ENCODE measurements at places on chromosomes 1 and 21.

DNA sequence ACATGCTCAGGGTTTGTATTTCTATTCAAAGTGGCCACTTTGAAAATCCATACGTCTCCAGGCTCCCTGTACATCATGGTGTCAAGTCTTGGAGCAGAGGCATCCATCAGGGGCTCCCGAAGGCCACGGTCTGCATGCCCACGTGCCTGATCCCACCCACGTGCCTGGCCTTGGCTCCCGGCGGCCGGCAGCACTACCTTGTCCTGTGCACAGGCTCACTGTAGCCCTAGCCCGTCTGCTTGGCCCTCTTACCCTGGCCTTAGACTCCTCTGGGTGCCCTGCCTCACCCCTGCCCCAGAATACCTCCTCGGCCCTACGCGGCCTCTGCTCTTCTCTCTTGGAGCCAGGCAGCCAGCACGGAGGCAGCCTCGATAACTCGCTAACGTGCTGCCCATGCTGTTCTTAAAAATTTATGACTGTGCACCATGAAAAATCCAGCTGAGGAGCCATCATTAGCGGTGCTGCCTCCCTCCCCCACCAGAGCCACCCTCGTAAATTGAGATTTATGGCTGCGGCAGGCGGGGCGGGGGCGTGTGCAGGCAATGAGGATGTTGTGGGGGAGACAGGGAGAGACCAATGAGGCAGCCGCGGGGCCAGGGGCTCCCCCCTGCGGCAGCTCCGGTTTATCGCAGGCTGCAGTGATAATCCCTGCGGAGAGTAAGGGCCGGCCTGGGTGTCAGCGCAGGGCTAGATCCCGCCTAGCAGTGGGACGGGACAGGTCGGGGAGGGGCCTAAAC lies 24.6 kb downstream of the DMAP1 start:
- DNase-seq: peak; percentile 34

DNA sequence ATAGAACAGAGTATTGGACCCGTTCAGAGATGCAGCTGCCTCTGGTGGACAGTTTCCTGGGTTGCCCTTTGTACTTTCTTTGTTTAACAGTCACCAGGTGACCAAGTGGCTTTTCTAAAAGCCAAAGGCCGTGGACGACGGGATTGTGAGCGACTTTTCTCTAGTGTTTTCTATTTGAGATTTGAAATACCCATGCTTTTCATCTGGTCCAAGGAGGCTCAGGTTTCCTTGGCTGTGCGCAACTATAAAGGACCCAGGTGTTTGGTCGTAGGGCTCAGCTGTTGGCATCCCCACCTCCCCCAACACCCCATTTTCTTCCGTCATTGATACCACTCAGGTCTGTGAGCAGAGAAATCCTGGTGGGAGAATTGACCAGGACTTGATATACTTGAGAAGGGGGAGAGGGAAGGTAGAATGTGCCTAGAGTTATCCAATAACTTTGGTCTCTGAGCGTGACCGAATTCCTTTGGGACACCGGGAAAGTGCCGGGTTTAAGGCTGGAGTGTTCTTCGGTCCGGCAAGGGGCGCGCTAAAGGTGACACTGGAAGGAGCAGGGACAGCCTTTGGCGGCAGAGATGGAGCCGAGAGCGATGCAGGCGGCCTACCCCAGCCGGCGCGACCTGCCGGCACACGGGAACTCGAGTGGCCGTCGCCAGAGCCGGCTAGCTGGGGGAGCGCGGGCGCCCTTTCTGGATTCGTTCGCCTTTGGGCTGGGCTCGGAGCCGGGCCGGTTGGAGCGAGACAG lies 83.4 kb upstream of the BMP8A start:
- no peak for DNase-seq

- DNase-seq: no peak
Observed at GRCh38 chr1:53769780-53770179, 30.8 kb upstream of the GLIS1 start.

DNA sequence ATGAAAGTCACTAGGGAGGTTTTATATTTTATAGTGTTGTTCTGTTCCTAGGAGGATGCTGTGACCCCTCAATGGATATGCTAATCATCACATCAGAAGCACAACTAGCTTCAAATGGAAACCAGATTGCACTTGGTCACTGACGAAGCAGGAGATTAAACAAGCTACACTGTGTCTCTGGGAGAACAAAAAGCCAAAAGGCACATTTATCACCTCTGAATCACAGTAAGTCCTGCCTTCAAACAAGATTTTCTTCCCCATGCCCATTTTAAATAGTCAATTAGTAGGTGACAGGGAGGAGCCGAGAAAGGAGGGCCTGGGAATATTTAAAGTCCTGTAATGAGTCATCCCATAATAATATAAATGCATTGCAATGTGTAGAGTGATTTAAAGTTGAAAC lies 38.1 kb downstream of the RGS2 start:
- no peak for DNase-seq

- no peak for DNase-seq
Observed at GRCh38 chr1:229024528-229025130, 246.3 kb upstream of the RAB4A start.

DNA sequence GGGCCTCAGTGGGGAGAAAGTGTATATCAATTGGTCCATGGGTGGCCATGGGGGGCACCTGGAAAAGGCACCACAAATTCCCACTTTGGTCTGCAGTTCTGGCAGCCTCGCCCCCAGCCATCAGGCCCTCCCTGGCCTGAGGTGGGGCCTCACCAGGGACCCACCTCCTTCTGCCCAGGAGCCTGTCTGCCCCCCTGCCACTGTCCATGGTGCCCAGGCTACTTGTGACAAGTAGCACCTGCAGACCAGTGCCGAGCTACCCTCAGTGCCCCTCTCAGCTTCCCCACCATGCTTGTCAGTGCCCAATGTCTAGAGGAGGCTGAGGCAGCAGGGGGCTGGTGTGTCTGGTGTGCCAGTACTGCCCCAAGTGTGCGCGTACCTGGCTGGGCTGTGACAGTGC lies 87.1 kb upstream of the PAXBP1 start:
- no peak for DNase-seq

DNA sequence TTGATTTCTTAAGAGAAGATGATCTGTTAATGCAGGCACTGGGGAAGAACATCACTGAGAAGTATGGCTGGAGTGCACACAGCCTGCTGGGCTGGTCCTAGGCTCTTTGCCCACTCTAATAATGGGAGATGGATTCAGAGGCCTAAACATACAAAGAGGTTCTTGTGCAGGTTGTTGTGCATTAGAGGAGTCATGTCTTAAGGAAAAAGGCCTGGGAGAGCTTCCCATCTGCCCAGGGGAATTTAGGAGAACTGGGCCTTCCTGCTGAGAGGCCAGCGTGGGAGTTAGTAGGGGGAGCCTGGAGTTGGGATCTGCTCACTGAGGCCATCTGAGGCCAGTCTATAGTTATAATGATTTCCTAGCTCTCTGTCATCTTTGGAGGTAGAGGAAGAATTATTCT lies 126.7 kb downstream of the TLR5 start:
- DNase-seq: no peak

GRCh38 chr21:36310016-36310415 lies 10.0 kb upstream of the MORC3 start:
- peak; percentile 32 for DNase-seq

DNA sequence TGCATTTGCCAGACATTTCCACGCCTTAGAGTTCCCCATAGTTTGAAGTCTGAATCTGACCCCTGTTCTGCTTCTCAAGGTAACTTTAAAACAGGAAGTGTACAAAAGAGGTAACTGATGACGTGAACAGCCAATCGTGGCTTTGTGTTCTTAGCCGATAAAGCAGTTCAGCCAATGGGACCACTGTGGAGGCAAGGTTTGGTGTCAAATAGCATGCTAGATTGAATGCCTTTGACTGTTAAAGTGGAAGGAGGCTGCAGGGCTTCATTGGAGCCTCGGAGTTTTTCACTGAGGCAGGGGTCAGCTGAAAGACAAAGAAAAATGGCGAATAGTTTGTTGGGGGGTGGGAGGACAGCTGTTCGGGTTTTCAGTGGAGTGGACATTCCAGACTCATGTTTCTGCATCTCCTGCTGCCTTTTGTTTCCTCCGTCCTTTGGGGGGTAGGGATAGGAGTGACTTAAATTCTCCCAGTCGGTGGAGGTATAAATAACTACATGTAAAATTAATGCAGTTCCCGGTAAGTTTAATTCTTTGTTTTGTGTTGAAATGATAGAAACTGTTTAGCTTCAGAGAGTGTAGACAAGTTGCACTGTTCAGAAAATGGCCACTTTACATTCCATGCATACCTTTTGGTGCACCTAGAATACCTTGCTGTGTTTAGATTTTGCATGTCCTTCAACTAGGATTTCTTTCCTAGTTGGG lies 17.7 kb downstream of the NFYC start:
- peak; percentile 14 for DNase-seq

- no peak for DNase-seq
Observed at GRCh38 chr1:158830074-158830677, 975 bp upstream of the MNDA start.

DNA sequence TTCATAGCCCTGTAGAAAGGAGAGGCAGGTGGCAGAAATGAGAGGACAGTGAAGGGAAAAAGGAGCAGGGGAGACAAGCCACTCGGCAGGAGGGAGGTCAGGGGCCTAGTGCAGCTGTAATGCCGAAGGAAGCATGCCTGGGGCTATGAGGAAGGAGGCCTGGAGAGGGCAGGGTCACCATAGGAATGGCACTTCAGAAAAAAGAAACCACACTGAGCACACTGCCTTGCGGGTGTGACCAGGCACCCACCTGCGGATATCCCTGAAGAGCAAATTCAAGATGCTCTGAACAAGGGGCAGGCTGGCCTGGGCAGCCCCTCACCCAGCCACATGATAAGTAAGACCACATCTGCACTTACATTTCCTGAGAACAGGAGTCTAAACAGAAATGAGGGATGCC lies 104.7 kb downstream of the JAK1 start:
- DNase-seq: no peak
